ENCODE measurements at places on chromosomes 5 and 9.

- DNase-seq = no peak
These were observed 210.7 kb upstream of the CDH10 start for GRCh38 chr5:24855485-24855884.

DNA sequence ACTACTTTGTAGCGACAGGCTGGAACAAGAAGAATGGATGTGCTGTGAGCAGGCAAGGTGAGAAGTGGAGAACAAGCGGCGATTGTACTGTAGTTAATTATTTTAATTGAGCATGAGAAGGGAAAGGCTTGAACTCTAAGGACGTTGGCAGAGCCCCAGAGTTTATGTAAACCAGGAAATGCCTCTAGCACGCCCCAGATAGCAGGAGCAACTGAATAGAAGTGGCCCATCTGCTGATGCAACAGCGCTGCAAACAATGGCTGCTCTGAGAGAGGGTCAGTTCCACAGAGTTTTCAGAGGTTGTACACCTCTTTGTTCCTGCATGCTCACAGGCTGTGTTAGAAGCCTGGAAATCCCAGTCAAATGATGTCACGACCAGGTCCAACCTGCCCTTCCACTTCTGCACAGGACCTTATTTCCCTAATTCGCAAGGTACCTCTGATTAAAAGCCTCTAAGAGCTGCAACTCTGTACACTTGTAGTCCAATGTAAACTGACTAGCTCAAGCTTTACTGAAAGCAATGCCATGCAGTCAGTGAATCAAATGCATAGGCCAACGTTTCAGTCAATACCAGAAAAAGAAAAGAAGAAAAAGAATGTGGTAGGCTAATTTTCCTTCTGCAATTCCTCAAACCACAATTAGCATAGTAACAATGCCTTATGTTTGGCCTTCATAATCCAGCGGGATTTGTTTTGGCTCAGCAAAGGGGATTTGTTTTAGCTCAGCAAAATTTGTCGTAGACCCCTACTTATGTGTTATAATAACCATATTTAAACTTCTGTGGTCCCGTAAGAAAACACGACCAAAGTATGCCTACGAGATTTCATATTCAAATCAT is 119.6 kb upstream of the RETREG1 start:
- peak; percentile 27 for DNase-seq

- peak; percentile 53 for DNase-seq
These were observed 153.4 kb upstream of the MPDZ start for GRCh38 chr9:13432904-13433303.

GRCh38 chr5:175606409-175606808 is 51.5 kb upstream of the HRH2 start:
- no peak for DNase-seq

DNA sequence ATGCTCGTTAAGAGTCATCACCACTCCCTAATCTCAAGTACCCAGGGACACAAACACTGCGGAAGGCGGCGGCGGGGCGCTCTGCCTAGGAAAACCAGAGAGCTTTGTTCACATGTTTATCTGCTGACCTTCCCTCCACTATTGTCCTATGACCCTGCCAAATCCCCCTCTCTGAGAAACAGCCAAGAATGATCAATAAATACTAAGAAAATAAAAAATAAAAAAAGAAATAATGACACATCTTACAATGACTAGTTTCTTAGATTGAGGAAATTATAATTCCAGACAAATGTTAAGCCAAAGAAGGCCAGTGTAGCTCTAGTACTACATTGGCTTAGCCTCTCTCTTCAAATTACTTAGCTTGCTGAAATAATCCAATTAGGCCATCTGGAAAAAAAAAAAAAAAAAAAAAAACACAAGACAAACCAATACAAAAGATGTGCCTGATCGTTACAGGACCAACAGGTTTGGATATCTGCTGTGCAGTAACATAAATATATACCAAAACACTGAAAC is 58.0 kb downstream of the ANXA2R start:
- DNase-seq = no peak

DNA sequence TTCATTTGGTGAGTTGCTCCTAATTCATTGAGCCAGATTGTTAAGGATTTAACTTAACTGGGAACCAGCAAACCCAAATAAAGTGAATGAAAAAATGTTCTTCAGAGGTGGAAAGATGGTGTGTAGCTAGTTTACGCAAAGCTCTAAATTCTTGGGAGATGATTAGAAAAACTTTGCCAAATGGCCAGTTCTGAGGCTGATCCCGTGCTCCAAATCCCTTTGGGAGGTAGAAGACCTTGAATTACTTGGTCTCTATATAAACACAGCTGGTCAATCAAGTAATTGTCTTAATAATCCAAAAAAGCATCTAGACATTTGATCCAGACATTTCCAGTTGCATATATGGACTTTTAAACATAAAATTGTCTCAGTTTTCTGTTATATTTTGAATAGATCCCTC is 11.4 kb downstream of the ACTL7B start:
- DNase-seq = no peak

GRCh38 chr9:89814340-89815040 is 209.7 kb downstream of the GADD45G start:
- no peak for DNase-seq

DNA sequence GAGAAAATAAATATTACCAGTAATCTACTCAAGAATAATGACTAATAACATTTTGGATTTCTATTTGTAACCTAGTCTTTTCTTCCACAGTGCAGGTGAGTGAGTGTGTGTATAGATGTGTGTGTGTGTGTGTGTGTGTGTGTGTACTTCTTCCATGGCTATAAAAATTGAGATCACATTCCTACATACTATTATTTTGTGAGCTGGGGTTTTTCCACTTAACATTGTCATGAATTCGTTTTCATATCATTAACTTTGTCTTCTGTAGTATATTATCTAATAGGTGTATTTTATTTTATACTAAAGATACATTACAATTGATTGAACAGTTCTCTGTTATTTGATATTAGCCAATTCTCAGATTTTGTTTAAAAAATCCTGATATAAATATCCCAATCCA is 152.4 kb upstream of the TRPC7 start:
- no peak for DNase-seq

- DNase-seq = no peak
These were observed 8.7 kb upstream of the PSMD5 start for GRCh38 chr9:120851449-120851848.

DNA sequence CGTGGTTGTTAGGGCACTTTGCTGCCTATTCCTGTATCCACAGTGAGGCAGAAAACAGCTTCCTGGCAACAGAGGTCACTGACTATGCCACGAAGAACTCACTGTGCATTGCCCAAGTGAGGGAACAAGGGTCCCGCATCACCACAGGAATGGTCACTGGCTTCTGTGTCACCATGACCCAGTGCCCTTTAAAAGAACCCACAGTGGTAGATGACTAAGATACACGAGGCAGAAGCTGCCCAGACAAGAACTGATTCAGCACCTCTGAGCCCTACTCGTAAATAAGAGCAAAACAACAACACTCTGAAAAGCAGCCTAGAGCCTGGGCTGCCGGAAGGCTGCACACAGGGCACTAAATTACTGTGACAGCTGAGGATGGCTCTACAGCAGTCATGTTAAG is 236.6 kb upstream of the RASEF start:
- peak; percentile 84 for DNase-seq

GRCh38 chr5:1506242-1507013 is 17.3 kb downstream of the LPCAT1 start:
- DNase-seq = no peak

- no peak for DNase-seq
These were observed 471.7 kb upstream of the TYRP1 start for GRCh38 chr9:12221470-12221869.

GRCh38 chr5:105544300-105544699 is 1981.7 kb upstream of the NUDT12 start:
- no peak for DNase-seq

DNA sequence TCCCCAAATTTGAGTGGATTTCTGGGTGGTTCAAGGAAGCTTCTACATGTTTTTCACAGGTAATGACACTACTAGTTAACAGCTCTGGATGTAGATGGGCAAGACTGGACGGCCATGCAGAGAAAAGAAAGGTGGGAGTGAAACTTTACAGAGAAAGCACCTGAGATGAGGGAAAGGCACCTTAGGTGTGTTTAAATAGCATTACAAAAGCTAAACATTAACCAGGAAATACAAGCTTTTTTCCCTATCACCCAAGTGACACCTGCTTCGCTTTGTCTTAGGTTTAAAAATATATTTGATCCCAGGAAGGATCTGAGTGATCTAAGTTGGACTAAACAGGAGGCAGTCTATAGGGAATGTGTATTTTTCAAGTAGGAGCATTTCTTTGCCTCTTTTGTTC is 8.3 kb downstream of the C9orf152 start:
- DNase-seq = no peak

- no peak for DNase-seq
These were observed 564.0 kb upstream of the BRINP1 start for GRCh38 chr9:119933191-119933590.

GRCh38 chr5:137605411-137605810 is 106.3 kb upstream of the SPOCK1 start:
- peak; percentile 23 for DNase-seq

- no peak for DNase-seq
These were observed 287.3 kb downstream of the EBF1 start for GRCh38 chr5:158812408-158812807.

DNA sequence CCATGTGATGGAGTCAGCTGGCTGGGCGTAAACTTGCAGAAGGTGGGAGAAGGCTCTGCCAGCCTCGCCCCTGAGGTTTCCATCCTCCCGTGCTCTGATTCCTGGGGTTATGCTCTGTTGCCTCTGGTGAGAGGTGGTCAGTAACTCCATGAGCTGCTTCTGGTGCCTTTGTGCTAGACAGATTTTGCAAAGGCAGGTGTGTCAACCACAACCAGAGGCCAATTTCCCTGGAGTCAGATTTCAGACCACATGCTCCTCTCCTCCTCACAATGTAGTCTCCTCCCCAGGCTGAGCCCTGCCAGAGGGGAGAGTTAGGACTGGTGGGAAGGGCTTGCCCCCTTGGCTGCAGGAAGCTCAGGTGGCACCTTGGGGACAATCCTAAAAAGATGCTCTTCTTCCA is 38.8 kb upstream of the TENT4A start:
- DNase-seq = no peak

DNA sequence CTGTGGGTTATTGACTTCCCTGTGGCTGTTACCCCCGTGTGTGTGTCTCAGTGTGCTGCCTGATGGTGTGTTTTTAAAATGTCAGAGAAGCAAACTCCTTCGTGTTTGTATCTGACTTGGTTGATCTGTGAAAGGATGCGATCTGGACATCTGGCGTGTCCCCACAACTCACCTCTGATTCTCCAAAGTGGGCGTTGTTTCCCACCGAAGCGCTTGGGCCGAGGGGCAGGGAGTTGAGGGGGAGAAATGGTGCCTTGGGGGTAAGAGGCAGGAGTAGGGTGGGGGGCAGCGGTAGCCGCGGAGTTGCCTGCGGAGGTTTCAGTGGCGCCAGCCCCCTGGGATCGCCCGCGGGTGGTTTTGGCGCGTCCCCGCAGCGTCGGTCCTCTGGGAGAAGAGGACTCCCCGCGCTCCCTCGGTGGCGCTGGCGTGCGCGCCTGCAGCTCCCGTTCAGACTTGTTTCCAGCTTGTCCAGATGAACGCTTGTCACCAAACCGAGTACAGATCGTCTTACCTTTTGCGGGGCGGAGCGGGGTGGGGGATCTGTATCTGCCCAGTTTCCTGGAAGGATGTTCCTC is 1.1 kb downstream of the MAST4 start:
- peak; percentile 11 for DNase-seq

- no peak for DNase-seq
These were observed 21.4 kb upstream of the ALDOB start for GRCh38 chr9:101457003-101457402.

GRCh38 chr5:9197881-9198260 is 348.0 kb downstream of the SEMA5A start:
- DNase-seq = peak; percentile 79

GRCh38 chr5:171442287-171443042 is 23.0 kb downstream of the FGF18 start:
- no peak for DNase-seq

DNA sequence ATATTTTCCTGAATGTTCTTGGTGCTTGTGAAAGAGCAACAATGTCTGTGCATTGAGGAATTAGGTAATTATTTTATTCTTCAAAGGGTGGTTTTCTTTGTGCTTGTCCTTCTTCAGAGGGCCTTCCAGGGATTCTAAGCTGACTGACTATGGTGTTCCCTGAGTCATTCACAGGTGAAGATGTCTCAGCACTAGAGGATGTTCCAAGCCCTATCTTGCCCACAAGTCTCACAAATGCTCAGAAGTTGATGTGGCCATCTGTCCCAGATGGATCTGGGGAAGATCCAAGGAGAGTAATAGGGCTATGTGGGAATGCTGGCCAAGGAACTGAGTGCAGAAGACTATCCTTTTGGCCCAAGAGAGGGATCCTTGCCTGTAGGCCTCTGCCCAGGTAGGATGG is 120.9 kb downstream of the ADAMTSL1 start:
- DNase-seq = no peak

Data from ELR (cell line).